ENCODE measurements at places on chromosomes 13 and 19.

GRCh38 chr19:53101518-53101917 lies 1.7 kb downstream of the ZNF160 start:
- peak; percentile 5 for DNase-seq

GRCh38 chr13:41220401-41220800 lies 26.0 kb upstream of the KBTBD7 start:
- no peak for DNase-seq

- DNase-seq, result no peak
Measured at GRCh38 chr19:3194106-3195087, 8.7 kb downstream of the NCLN start.

- no peak for DNase-seq
Measured at GRCh38 chr13:48112896-48113755, 18.2 kb upstream of the MED4 start.

DNA sequence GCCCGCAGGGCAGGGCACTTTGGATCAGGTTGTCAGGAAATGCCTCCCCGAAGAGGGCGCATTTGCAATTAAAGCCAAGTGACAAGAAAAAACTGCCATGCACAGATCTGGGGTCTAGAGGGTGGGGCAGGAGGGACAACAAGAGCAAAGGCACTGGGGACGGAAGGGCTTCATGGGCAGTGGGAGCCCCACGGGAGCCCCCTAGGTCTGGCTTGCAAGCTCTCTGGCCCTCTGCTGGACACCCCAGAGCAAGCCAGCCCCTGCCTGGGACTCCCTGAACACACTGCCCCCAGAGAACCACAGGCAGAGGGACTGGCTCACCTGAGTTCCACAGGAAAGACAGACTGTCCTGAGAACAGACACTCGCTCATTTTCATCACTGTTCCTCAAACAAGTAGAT lies 30.2 kb upstream of the C19orf12 start:
- no peak for DNase-seq

DNA sequence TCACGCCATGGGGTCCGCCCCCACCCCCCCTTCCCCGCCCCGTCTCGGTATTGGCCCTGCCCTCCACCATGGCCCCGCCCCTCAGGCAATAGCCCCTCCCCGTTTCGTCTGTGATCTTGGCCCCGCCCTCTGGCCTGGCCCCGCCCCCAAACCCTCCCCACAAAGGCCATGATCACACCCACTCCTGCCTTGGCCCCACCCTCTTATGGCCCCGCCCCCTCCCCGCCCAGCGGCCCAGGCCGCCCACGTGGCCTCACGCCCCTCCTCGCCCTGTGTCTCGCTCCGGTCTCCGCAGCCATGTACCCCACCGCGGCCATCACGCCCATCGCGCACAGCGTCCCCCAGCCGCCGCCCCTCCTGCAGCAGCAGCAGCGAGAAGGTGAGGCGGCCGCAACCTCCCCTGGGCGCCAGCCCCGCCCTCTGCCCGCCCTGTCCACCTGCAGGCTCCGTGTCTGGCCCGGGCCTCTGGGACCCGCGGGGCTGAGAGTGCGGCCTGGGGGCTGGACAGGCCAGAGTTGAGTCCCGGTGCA lies 61.3 kb downstream of the CELF5 start:
- DNase-seq, result no peak

DNA sequence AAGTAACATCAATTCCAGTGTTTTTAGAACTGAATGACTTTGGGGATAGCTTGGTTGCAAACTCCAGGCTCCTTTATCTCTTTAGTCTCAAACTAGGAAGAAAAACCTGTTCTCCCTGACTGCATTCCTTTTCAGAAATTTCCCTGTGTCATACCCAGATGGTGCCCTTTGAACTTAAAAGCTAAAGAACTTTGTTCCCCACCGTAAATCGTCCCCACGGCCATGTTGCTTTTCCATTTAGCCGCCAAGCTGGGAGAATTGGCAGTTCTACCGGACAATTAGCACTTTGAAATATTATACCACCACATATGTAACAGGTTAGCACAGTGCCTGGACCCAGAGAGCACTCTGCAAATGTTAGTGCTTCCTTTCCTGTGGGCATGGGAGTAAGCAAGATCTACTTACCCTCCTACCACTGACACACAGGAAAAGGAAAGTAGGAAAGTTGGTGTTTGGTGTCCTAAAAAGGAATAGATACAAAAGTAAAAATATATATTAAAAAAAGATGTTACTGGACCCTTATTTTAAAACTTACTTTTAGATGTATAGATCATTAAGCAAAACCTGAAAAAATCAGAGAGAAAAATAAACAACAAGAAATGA lies 191.9 kb upstream of the MIR17HG start:
- no peak for DNase-seq

DNA sequence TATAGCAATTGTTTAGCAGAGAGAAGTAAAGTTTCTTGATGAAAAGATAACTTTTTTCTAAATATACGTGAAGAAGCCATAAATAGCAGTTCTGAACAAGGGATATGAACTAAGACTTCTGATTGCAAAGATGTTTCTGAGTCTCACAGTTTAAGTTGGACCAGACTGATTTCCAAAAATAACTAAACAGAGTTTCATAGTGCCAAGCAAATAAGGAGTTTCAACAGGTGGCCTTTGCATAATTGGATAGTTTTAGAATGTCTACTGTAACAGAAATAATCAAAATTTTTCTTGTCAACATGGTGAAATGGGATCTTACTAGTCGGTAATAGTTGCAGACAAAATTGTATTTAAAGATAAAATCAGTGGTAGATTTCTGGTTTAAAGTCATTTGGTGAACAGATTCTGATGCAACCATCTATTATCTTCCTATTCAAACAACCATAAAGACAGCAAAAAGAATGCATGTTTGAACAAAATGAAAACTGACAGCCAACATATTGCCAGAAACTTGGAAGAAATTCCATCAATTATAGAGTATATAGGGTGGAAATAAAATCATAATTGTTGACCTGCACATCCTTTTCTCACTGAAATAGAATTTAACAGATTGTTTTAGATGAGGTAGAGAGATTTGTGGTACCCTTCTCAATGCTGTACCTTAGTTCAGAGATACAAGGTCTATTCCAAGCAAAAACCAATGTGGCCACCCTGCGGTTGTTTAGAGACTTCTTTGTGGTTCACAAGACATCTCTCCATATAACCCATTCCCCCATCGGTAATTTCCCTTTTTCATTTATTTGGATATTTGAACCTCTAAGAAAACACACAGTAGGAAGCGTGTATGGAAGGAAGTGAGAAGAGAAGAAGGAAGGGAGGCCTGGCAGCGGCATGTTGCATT lies 275.3 kb downstream of the COG6 start:
- no peak for DNase-seq

GRCh38 chr19:19653597-19654147 lies 9.8 kb downstream of the ATP13A1 start:
- DNase-seq, result no peak

GRCh38 chr19:29812881-29813275 lies 1.1 kb downstream of the CCNE1 start:
- no peak for DNase-seq

DNA sequence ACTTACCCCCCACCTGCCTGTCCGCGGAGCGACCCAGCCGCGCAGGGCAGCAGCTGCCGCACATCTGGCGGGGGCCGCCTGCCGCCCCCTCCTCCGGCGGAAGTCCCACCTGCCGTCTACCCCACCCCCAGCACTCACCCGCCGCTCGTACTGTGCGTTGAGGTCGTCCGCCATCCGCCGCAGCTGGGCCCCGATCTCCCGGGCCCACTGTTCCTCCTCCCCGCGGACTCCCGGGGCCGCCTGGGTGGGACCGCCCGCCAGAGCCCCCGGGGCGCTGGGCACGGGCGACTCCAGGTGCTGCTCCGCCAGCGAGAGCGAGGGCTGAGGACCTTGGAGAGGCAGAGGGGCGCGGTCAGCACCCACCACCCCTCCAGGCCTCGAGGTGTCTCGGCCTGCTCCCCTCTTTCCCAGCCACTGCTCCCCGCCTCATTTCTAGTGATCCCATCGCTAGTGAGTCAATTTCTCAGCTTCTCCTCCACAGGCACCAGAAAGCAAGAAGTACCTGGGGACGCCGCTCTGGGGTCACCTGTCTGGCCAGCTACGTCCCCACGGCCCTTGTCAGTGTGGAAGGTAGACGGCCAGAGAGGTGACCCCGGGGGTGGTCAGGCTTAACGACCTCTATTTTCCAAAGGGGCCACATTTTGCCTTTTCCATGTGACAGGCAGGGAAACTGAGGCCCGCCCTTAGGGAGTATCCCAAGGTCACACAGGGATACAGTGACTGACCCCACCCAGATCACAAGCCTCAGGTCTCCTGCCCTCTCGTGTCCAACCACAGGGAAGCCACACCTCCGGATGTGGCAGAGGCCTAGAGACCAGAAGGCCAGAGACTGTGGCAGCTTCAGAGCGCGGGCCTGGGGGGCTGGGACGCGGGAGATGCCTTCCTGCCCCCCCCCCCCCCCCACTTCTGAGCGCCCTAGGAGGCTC lies 4.3 kb downstream of the BBC3 start:
- peak; percentile 75 for DNase-seq

- no peak for DNase-seq
Measured at GRCh38 chr19:27846944-27847343, 1366.0 kb downstream of the UQCRFS1 start.

DNA sequence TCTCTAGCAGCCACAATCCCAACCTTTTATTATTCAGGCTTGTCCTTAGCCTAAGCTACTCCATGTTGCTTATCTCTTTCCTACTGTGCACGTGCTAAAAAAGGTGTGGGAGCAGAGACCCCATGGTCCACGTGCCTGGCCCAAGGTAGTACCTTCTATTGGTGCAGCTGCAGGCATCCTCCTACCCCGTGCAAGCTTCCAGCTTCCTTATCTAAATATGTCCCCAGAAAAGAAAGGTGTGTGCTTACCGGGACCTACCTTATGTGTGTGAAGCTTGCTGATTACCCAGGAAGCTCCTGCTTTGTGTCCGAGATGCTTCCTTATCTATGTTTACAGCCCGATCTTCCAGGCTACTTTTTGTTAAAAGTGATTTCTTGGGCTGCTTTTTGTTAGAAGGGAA lies 2382.4 kb downstream of the PCDH9 start:
- DNase-seq, result no peak

DNA sequence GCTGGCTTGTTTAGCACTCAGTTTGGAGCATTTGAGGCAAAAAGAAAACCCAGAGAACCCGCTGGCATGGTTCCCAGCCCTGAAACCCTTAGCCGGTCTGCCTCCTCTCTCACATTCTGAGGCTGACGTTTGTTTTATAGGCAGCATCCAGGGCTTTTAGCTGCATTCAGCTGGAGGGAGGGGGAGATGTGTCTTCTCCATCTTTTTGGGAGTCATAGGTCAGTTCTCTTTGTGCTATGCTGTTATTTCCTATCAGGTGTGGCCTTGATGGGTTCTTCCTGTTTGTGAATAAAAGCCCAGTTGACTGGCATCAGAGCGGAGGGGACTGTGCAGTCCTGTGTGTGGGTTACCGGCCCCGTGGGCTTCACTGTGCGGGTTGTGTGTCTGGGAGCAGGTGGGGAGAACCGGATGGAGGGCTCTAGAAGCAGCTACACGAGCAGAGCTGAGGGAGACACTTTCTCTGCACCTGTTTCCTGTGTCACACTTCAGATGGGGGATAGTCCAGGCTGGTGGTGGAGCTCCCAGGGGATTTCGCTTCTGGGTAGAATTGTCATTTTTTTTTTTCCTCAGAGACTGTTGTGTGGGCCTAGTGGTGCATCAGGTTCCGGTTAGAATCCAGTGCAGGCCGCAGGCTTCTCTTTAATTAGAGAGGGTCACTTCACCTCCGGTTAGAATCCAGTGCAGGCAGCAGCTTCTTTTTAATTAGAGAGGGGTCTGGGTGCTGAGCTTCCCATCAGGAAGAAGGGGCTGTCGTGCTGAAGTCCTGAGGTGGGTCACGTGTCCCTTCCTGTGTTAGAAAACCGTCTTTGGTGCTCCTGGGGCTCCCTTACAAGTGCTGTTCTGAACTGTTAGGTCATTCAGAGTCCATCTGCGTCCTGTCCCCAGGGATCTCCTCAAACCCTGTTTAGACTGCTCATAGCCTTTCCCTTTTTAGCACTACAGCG lies 69.6 kb downstream of the ARHGEF7 start:
- no peak for DNase-seq

DNA sequence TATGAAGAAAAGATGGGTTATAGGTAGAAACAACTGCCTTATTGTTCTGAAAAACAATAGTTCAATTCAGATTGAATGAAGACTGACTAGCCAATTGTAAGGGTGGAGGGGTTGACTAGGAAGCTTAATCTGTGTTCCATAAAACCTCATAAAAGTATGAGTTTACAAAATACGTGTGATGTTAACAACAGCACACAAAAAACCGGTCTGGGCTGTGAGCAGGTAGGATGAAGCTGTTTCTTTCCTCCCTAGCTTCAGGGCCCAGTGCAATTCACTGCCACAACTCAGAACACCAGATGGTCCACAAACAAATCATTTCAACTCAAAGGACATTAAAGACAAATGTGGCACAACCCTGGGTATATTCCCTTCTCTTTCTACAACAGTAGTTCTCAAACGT lies 3.2 kb downstream of the OXGR1 start:
- no peak for DNase-seq

- DNase-seq, result no peak
Measured at GRCh38 chr13:37382146-37382545, 216.4 kb downstream of the POSTN start.

DNA sequence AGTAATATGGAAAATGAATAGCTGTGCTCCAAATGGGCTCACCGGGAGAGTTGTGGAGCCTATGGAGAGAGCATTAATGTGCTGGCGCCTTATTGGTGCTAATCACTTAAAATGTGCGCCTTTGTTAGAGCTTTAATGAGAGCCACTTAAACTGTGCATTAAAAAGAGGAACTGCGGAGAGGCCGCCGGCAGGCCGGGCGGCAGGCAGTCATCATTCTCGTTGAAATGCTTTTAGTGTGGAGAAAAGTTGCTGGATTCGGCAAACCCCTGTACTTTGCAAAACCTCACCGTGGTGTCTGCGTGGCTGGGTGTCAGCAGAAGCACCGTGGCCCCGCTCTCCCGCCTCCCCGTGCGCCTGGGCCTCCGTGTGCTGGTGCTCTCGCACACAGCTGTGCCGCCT lies 105.5 kb downstream of the KDM4B start:
- no peak for DNase-seq

GRCh38 chr19:15631817-15632216 lies 8.9 kb upstream of the CYP4F3 start:
- no peak for DNase-seq

- DNase-seq, result no peak
Measured at GRCh38 chr19:5313307-5313706, 27.3 kb downstream of the PTPRS start.

- DNase-seq, result no peak
Measured at GRCh38 chr19:35304036-35304435, 12.1 kb downstream of the MAG start.

GRCh38 chr19:8466018-8466417 lies 21.2 kb downstream of the HNRNPM start:
- DNase-seq, result no peak

DNA sequence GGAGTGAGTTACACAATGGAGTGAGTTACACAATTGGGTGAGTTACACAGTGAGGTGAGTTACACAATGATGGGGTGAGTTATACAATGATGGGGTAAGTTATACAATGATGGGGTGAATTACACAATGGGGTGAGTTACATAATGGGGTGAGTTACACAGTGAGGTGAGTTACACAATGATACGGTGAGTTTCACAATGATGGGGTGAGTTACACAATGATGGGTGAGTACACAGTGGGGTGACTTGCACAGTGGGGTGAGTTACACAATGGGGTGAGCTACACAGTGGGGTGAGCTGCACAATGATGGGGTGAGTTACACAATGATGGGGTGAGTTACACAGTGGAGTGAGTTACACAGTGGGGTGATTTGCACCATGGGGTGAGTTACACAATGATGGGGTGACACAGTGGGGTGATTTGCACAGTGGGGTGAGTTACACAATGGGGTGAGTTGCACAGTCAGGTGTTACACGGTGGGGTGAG lies 52.5 kb upstream of the GAS6 start:
- peak; percentile 1 for DNase-seq

Data from inflammatory macrophage treated with lipopolysaccharide for 1 hour (primary cell).